CD4-positive, alpha-beta T cell (primary cell): ENCODE measurements at places on chromosomes 1 and 21.

DNA sequence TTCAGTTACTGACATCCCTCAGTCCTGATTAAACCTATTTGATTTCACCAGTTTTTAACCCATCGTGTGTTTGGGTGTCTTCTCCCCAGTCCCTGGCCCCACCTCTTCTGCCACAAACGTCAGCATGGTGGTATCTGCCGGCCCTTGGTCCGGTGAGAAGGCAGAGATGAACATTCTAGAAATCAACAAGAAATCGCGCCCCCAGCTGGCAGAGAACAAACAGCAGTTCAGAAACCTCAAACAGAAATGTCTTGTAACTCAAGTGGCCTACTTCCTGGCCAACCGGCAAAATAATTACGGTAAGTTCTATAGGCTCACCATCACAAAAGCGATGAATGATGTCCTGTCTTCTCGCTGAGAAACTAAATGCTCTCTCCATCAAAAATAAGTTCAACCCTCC, 28.7 kb downstream of the NBPF3 start:
- DNase-seq, result peak; percentile 1

GRCh38 chr1:160451119-160451858, 50.9 kb downstream of the VANGL2 start:
- DNase-seq, result no peak

- DNase-seq, result no peak
Observed at GRCh38 chr1:246261639-246262038, 245.4 kb downstream of the SMYD3 start.

- DNase-seq, result no peak
Observed at GRCh38 chr1:214927796-214928195, 154.7 kb upstream of the KCNK2 start.

DNA sequence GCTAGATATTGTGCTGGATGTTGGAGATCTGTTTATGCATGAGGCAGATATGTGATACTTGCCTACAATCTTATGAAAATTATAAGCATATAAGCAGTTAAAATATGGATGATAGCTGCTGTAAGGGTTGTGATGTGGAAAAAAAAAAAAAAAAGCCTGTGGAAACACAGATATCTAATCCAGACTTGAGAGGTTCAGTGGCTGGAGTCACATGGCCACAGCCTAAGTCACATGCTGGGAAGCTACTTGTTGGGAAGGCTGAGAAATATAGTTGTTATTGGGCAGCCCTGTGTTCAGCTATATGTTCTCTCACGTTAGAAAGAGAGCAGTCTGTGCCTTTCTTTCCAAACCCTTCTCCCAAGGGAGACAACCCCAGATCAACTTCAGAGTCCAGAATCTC, 15.1 kb downstream of the RAVER2 start:
- no peak for DNase-seq
